ENCODE measurements at places on chromosomes 1 and 21.

GRCh38 chr1:208584167-208584755 lies 340.1 kb upstream of the PLXNA2 start:
- DNase-seq: no peak

DNA sequence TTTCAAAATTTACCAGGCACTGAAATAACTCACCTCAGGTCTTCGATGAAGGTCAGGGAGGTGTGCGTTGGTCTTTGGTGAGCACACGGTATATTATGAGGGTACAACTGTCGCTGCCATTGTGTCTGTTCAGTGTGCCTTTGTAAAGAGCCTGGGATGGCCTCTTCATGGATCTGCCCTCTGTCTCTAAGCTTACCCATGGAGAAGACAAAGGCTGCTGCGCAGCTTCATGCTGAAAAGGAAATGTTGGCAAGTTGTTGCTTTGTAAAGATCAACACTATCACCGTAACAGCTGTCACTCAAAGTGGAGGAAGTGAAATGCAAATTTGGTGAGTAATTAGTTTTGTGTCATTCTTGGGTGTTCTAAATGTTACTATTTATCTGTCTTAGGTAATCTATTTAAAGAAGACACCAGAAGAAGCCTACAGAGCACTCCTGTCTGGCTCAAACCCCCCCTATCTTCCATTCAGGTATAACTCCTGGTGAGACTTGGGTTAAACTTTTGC lies 71.6 kb downstream of the CDC14A start:
- no peak for DNase-seq

DNA sequence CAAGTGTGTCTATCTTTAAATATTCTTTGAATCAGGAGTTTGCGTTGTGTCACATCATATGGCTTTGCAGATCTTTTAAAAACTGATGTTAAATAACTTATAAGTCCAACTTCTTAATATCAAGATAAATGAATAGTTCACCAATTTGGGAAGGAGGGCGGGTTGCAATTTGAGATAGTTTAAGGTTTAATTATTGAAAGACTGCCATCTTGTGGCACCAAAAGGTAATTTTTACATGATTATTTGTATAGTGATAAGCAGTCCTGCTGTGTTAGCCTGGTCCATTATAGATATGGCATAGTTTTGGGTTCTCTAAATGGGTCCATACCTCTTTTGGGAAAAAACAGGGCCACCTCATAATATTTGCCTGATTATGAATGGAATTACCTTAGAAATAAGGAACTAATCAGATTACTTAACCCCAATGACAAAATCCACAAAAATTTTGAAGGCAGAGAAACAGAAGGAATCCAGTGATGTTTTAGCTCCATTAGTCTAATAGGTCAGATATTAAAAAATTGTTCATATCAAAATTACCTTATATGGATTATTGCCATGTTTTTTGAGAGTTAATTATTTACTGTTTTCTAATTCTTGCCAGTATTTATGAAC lies 64.3 kb downstream of the PRKAA2 start:
- DNase-seq: peak; percentile 44

- DNase-seq: no peak
Observed at GRCh38 chr1:237608433-237608832, 282.3 kb downstream of the ZP4 start.

GRCh38 chr1:37914719-37915475 lies 32.0 kb downstream of the INPP5B start:
- DNase-seq: no peak

- no peak for DNase-seq
Observed at GRCh38 chr1:118073648-118074435, 111.2 kb downstream of the SPAG17 start.

GRCh38 chr1:40392221-40392620 lies 18.7 kb downstream of the SMAP2 start:
- peak; percentile 71 for DNase-seq

GRCh38 chr1:9737671-9738070 lies 86.1 kb downstream of the CLSTN1 start:
- DNase-seq: no peak

DNA sequence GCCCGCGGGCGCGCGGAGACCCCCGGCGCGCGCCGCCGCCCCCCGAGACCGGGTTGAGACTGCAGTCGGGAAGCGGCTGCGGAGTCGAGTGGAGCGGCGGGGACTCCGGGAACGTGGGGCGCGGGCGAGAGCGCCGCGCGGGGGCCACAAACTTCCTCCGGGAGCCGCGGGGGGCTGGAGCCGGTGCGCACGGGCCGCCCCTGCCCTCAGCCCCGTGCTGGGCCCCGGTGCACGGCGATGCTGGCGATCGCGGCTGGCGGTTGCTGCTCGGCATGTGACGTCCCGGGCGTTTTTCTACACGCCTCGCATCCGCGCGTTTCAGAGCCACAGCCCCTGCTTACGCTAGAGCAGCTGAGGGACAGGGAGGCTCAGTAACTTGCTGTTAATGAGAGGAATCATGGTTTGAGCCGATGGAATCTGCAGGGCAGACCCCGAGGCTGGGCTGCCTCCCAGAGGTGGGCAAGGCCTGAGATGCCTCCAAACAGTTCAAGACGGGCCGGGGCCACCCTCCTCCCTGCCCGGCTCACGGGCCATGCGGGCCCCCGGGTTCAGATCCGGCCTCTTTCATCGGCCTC lies 520 bp downstream of the TMEM201 start:
- peak; percentile 16 for DNase-seq

- peak; percentile 84 for DNase-seq
Observed at GRCh38 chr1:29230553-29231378, at the start of gene MECR. MECR (minus strand) TSS chr1:29230934; CDS start chr1:29230906, 28 bp downstream.

DNA sequence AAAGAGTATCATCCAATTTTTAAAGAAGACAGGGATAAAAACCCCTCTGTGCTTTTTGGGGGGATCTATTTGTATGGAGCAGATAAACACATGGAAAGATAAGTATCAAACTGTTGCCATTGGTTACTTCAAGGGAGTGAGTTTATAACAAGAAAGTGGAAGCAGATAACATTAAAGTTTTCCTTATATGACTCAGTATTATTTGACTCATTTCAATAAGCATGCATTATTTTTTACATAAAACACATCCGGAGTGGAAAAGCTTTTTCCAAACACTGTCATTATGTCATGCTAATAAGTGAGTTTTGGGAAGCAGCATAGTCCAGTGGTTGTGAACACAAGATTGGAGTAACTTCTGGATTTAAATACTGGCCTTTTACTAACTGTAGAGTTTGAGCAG lies 452.2 kb downstream of the LTN1 start:
- DNase-seq: peak; percentile 49

DNA sequence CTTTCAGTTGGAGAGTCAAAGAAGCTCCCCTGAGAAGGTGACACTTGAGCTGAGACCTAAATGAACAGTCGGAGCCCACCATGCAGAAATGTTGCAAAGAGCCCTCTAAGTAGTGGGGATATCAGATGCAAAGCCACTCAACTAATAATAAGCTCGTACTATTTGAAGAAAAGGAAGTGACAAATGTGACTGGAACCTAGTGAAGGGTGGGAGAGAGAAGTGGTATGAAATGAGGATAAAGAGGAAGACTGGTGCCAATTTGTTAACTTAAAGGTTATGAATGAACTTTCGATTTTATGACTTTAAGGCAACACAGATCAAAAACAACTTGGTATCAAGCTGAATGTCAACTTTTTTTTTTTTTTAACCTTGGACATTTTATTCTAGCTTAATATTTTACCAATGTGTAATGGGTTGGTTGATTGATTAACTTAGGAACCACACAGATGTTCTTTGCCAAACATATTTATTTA lies 14.7 kb downstream of the LYPLAL1 start:
- no peak for DNase-seq

DNA sequence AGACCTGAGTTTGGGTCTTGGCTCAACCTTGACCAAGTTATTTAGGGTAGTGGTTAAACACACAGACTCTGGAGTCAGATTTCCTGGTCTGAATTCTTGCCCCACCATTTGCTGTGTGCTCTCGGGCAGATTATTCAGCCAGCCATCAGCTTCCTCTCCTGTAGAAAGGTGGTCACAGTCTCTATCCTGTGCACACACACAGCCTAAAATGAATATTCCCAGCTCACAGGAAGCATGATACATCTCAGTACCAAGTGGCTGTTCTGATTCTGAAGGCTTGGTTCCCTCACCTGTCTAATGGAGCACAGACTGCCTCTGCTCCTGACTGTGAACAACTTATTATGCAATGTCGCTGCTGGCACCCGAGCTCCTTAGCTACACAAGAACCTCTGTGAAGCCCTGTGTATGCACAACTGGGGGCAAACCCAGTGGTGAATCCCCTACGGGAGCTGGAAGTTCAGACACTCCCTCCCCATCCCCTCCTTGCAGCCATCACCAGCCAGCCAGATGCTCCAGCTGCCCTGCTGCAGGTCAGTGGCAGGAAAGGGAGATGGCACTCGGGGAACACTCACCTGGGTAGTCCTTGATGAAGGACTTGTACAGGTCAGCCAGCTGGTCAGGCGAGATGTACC lies 13.7 kb downstream of the ENO1 start:
- DNase-seq: no peak

DNA sequence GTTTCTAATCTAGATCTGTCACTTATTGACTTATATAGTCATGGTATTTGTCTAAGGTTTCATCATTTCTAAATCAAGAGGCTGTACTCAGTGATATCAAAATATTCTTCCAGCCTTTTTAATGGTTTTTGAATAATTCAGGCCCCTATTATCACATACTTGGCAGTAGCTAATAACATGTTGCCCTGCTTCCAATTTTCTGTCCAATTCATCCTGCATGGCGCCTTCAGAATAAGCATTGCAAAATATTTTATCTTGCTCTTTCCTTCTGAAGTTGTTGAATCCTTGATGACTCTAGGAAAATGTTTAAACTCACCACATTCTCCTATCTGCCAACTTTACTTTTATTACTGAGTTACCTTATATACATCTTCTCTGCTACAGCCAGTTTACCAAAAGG lies 517.2 kb upstream of the B3GALT2 start:
- peak; percentile 47 for DNase-seq

- DNase-seq: peak; percentile 76
Observed at GRCh38 chr1:217275655-217276398, 355.1 kb downstream of the GPATCH2 start.

GRCh38 chr1:48619539-48619938 lies 147.5 kb upstream of the SPATA6 start:
- no peak for DNase-seq

DNA sequence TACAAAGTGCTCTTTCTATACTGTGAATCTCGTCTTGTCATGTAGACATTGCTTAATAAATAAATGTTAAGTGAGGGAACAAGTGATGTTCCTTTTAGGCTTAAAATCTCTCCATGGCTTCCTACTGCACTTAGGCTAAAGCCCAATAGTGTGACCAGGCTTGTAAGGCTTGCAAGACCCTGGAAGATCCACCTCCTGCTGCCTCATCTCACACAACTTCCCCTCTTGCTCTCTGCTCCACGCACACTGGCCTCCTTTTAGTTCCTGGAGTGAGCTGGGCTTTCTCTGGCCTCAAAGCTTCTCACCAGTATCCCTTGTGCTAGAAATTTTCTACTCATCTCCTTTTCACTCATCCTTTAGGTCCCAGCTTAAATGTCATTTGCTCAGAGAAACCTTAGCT lies 41.5 kb upstream of the DIPK1A start:
- DNase-seq: no peak

GRCh38 chr1:204283711-204284651 lies 70.2 kb upstream of the GOLT1A start:
- DNase-seq: no peak

DNA sequence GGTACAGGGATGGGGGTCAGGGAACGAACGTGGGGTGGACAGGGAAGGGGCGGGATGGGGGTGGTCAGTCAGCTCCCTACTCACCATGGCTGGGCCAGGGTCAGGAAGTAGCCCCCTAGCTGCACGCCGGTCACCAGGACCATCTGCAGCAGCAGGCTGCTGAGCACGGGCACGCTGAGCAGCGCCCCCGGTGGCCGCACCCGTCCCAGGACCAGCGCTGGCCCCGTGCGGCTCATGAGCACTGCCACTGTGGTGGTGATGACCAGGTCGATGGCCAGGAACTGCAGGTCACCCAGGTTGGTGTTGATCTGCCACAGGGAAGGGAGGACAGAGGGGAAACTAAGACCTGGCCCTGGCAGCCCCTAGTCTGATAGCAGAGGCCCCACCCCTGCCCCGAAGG lies 6.5 kb upstream of the MFAP2 start:
- no peak for DNase-seq

DNA sequence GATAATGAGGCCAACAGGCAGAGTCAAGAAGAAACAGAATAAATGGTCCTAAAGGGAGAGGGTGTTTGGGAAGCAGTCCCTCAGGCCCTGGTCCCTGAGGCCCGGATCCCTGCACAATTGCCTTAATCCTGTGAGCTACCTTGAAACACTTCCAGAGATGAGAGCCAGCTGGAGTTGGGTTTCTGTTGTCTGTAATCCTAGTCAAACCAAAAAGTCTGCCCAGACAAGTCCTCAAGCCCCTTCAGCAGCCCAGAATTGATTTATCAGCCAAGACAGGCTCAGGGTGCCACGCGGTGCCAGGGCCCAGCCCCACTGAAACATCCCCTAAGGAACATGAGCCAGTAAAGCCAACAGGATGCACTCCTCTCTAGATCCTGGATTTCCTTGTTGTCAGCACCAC lies 16.4 kb upstream of the CLSTN1 start:
- DNase-seq: no peak

- no peak for DNase-seq
Observed at GRCh38 chr1:53507116-53507820, 48.1 kb downstream of the DMRTB1 start.

- peak; percentile 40 for DNase-seq
Observed at GRCh38 chr1:230753586-230754251, 6.5 kb downstream of the CAPN9 start.
